Stimulated activated CD8-positive, alpha-beta memory T cell treated with anti-CD3 and anti-CD28 coated beads, Interleukin-2, amount 100 ng/mL, for 1 hour (primary cell): ENCODE measurements at places on chromosomes 5 and 9.

GRCh38 chr9:124187311-124187710 is 70.4 kb upstream of the NEK6 start:
- DNase-seq, result no peak

GRCh38 chr5:174699131-174699530 is 25.3 kb upstream of the MSX2 start:
- no peak for DNase-seq

DNA sequence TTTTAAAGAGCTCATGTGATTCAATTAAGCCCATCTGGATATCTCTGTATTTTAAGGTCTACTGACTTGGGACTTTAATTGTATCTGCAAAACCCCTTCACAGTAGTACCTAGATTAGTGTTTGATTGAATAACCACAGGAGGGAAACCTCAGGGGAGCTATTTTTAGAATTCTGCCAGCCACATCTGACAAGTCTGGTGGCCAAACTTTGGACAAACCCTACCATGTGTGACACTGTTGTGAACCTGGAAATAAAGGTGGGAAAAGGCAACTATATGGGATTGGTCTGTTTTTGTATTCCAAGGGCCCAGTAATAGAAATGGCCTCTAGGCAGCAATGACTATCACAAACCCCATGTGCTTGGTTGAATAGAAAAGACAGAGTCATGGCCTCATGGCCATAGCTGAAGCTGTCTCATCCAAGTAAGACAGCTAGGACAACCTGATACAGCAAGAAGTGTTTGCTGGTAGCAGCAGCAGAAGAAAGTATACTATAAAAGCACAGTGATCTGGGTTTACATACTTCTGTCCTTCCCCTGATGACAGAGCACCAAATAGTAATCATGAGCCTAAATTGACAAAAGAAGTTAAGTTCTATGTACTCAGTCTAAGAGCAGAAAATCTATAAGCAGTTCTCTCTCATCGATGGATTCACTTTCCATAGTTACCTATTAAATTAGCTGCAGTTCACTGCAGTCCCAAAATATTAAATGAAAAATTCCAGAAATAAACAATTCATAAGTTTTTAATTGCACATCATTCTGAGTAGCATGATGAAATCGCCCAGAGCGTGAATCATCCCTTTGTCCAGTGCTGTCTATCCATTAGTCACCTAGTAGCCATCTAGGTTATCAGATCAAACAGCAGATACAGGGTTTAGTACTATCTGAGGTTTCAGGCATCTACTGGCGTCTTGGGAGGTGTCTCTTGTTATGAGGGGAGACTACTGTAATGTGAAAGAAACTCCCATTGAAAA is 189.8 kb downstream of the ARHGAP26 start:
- no peak for DNase-seq

GRCh38 chr5:135642488-135642870 is 63.7 kb upstream of the CXCL14 start:
- DNase-seq, result no peak

GRCh38 chr5:179796877-179797608 is 3.3 kb downstream of the LTC4S start:
- no peak for DNase-seq

DNA sequence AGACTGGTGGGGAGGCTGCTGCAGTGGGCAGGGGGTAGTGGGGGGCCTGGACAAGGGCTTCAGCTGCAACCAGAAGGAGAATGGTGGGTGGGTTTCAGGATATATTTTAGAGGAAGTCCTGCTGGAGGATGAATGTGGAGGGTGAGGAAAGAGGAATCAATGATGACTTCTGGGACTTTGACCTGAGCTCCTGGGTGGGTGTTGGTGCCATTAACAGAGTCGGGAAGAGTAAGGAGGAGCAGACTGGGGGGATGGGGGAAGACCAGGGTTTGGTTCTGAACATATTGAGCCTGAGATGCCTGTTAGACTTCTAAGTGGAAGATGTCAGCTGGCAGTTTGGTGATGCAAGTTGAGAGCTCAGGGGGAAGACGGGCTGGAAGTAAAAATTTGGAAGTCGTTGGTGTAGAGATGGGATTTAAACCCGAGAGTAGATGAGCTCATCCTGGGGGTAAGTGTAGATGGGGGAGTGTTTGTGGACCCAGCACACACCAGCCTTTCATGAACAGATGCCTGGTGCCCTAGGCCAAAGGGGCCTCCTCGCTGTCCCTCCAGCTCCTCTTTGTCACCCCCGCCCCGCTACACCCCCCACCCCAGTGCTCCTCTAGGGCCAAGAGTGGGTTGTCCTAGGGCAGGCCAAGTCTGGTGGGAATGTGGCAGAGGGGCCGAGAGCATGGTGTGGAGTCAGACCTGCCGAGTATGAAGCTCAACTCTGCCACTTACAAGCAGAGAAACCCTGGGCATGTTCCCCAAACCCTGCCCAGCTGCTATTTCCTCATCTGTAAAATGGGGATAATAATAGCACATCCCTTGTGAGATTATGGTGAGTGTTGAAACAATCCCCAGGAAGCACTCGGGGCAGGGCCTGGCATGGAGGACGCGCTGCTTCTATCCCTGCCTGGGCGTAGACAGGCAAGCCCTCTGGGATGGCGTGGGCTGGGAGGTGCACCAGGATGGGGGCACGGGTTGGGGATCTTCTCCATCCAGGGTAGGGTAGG is 4.0 kb downstream of the DNM1 start:
- DNase-seq, result no peak

GRCh38 chr9:111909444-111909843 is 12.8 kb downstream of the UGCG start:
- no peak for DNase-seq

DNA sequence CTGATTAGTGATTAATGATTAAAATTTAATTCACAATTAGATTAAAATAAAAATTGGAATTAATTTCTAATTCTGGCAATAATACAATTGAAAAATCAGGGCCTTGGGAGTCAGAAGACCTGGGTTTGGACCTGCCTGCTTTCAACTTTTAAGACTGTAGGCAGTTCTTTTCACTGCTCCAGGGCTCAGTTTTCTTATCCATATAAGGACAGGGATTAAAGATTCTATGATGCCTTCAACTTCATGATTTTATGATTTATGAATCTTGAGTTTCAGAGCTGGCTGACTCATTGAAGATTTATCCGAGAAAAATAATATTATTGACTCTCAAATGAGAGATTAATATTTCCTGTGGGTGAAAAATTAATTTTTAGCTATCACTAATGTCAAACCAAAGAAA is 208.6 kb upstream of the ANKH start:
- DNase-seq, result no peak

DNA sequence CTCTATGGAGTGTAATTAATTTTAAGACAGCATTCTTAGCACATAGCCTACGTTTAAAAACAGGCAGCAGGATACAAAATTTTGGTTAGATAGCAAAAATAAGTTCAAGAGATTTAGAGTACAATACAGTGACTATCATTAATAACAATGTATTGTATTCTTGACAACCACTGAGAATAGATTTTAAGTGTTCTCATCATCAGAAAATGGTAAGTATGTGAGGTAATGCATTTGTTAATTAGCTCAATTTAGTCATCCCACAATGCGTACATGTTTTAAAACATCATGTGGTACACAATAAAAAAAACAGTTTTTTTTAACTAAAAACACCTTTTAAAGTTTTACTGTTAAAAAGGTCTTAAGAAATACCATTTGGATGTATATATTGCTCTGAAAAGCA is 94.2 kb downstream of the MUSK start:
- DNase-seq, result no peak

- DNase-seq, result no peak
These were observed 22.7 kb downstream of the DNM1 start for GRCh38 chr9:128225770-128226411.

- no peak for DNase-seq
These were observed 142.8 kb downstream of the DCP2 start for GRCh38 chr5:113119246-113119924.

GRCh38 chr9:124481115-124481514 is 26.1 kb downstream of the NR5A1 start:
- no peak for DNase-seq

- no peak for DNase-seq
These were observed 20.7 kb downstream of the NLN start for GRCh38 chr5:65742565-65743231.

DNA sequence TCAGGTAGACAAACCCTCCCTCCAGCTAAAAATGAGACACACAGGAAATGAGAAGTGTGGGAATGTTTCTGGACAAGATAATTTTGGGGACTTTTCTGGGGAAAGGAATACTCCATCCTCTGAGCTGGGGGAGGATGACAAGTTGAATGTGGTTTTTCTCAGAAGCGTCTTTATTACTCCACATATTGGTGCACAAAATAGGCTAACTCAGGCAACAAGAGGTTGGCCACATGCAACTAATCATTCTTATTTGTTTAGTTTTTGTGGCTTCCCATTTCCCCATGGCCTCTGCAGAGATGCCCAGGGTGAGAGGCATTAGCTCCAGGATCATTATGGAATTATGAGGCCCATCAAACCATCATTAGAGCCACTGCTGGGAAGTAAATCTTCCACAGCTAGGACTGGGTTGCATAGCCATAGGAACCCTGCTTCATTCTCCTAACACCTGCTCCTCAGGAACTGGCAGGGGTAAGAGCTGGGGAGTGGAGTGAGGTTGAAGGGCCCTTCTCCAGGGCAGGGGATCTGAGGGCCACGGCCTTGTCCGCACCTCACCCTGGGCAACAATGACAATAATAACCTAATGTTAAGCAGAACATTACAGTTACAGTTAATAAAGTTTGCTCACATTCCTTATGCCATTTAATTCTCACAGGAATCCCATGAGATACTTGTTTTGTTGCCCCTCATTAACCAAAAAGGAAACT is 9.3 kb upstream of the SIL1 start:
- no peak for DNase-seq

GRCh38 chr5:67338421-67338820 is 141.8 kb upstream of the CD180 start:
- no peak for DNase-seq

DNA sequence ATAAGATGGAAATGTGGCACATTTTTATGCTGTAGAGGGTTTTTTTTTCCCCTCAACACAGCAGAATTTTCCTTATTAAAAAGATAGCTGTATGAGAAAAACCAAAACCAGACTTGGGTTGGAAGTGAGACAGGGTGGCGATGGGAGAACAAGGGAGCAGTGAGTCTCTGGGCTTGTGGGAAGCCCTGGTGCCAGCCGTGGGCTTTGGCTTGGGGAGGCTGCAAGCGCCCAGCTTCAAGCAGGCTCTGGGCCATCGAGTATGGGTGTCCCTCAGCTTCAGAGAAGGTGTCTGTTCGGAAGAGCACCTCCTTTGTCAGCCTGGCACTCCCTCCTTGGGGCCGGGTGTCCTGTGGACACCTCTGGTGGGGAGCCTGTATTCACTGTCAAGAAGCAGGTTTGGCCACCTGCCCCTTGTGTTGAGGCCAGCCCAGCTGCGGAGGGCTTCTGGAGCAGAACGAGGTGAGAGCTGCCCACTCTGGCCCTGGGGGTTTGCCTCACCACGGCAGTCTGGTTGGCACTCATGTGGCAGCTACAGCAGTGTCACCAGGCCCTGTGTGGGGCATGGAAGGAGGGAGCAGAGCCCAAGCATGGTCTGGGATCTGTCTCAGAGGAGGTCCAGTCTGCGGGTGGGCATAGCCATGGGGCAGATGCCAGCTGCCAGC is 37.6 kb upstream of the ANGPTL2 start:
- DNase-seq, result no peak

GRCh38 chr5:138711087-138711486 is 42.1 kb upstream of the CTNNA1 start:
- DNase-seq, result no peak

- no peak for DNase-seq
These were observed 358.5 kb upstream of the RGMB start for GRCh38 chr5:98414938-98415337.

DNA sequence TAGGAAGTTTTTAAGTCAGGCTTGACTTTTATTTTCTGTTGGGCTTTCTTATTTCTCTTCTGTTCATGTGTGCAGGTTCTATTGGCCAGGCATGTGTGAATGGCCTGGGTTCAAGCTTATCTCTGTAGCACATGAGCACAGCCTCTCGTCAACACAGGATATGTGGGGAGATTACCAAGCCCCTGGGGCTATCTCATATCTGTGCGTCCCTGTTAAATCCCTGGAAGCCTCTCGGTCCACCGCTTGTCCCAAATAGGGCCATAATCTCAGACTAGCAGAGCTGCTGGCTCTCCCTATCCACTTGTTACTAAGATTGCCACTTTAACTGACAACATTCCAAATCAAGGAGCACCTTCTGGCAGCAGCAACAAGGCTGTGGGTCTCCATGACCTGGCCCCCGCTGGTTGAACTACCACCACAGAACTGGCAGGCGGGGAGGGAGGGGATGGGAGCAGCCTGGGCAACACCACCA is 28.4 kb upstream of the EBF1 start:
- DNase-seq, result no peak

DNA sequence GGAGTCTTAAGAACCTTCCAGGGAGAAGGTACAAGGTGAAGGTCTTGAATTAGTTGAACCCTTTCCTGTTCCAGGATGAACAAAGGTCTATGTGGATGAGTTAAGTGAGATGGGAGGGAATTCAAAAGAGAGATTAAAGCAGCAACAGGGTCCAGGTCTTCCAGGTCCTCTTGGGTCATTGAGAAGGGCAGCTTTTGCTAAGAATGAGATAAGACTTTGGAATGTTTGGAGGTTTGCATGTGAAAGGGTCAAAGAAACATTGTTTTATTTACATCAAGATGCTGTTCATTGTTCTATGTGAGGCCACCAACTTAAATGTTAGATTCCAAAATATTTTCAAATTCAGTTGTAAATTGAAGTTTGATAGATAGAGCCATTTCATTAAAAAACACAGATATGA is 463.9 kb downstream of the ANXA1 start:
- DNase-seq, result no peak

DNA sequence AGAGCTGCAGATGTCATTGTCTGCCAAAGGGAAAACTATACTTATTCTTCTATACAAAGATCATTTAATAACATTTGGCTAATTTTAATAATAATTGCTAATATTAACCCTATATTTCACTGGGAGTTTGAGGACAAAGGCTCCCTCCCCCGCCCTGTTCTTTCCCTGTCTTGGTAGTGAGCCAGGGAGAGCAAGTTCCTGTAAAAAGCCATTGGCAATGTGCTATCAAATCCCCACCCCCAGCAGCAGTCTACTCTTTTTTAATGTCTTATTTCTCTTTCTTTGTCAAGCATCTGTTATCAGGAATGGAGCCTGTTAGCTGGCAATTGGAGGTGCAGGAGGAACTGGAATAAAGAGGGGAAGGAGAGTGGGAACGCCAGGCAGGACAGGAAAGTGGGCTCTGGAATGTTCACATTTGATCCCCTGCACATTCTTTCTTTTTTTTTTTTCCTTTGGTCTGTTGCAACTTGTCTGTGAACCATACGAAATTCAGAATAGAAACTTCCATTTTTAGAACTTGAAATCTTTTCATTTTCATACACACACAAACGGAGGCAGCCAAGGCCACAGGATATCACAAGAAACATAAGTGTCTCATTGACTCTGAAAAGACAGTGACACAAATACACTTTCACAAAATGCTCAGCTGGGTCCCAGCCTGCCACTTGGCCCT is 664.8 kb upstream of the ZNF608 start:
- DNase-seq, result no peak

GRCh38 chr9:19124430-19124793 is 2.9 kb downstream of the PLIN2 start:
- no peak for DNase-seq

GRCh38 chr5:95020345-95020744 is 264.5 kb downstream of the MCTP1 start:
- no peak for DNase-seq

- no peak for DNase-seq
These were observed 21.5 kb upstream of the NEUROG1 start for GRCh38 chr5:135557076-135557838.

- no peak for DNase-seq
These were observed 1509.0 kb downstream of the MAT2B start for GRCh38 chr5:165014439-165014838.

GRCh38 chr5:147036691-147037245 is 158.2 kb upstream of the PPP2R2B start:
- DNase-seq, result no peak
